AG09319 (cell line): ENCODE measurements at places on chromosomes 7 and 10.

- no peak for DNase-seq
Observed at GRCh38 chr10:28558923-28559508, 26.1 kb downstream of the WAC start.

DNA sequence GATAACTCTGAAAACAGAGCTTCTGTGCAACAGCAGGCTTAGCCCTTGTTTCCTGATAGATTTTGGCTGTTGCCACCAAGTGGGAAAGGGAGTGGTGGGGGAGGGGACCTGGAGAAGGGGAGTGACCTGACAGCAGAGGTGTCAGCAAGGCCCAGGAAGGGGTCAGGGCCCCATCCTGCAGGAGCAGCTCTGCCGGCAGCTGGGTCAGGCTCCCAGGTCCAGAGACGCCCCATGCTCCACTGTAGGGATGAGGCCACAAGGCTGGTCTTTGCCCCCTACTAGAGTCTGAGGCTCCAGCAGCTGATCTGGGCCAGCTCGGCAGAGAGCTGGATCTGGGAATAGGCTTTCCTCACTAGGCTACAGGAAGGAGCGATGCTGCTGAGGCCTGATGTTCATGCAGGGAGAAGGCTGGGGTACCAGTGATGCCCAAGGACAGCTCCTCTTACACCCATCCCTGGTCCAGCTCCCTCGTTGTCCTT lies 44.0 kb upstream of the ZMIZ1 start:
- DNase-seq: no peak

GRCh38 chr10:80025281-80025680 lies 53.2 kb upstream of the TMEM254 start:
- no peak for DNase-seq

DNA sequence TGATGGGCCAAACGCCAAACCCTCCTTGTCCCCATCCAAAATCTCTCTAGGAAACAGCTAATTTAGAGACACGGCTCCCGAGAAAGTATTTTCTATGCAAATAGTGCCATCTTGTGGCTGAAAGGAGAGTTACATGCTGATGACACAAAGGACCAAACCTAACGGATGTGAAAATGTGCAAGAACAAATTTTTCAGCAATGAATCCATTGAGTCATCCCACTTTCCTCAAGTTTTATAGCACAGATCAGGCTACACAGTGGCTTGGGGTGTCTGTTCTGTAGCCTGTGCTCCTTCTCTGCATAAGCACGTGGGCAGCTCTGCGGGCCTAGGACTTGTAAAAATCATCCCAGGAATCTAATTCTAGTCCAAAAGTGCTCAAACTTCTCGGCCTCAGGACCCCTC lies 154.8 kb upstream of the PRR15 start:
- peak; percentile 30 for DNase-seq
